ENCODE measurements at places on chromosomes 5 and 9.

GRCh38 chr9:99336531-99336930 lies 114.4 kb downstream of the SEC61B start:
- no peak for DNase-seq

GRCh38 chr9:3525836-3526164 lies at the start of gene RFX3:
TSS of gene RFX3 (minus strand) at chr9:3526001. CDS start at chr9:3395588, 130,413 bp downstream.
- DNase-seq: peak; percentile 95

GRCh38 chr9:15103290-15103689 lies 193.1 kb upstream of the FREM1 start:
- DNase-seq: no peak

- DNase-seq: no peak
Measured at GRCh38 chr9:79134654-79135053, 437.1 kb upstream of the TLE4 start.

GRCh38 chr5:174834081-174834480 lies 109.7 kb downstream of the MSX2 start:
- DNase-seq: no peak

DNA sequence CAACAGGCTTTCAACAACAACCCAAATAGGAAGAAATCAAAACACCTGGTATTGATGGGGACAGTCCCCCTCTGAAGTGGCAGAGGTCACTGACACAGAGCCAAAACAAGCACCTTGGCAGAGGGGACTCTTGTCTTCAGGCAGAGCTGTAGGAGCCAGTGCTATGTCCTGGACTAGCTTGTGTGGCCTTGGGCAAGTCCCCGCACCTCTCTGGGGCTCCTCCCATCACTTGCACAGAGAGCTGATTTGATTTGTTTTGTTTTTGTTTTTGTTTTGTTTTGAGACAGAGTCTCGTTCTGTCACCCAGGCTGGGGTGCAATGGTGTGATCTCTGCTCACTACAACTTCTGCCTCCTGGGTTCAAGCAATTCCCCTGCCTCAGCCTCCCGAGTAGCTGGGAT lies 100.8 kb downstream of the C9orf50 start:
- no peak for DNase-seq

GRCh38 chr9:85332487-85332886 lies 409.3 kb downstream of the AGTPBP1 start:
- DNase-seq: no peak

DNA sequence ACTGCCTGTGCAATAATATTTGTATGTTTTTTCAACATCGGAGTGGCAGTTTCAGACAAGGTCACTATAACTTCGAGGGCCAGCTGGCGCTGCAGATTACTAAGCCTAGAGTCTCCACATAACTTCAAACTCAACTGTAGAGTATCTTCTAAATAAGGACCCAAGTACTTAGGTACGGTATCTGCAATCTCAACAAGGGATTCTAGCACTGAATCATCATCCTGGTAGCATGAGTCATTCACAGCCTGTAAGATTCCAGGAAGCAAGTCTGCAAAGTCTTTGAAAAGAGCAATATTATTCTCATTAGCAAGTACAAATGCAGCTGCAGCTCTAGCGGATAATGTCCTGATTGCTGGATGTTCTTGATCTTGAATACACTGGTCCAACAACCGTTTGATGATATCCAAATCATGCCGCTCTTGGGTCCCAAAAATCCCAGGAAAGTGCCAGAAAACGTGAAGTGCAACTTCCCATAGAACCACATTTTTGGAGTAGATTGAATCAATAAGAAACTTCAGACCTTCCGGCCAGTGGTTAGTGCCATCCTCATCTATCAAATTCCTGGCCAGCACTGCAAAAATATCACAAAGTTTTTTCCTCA lies 654 bp downstream of the RANBP6 start:
- peak; percentile 2 for DNase-seq

DNA sequence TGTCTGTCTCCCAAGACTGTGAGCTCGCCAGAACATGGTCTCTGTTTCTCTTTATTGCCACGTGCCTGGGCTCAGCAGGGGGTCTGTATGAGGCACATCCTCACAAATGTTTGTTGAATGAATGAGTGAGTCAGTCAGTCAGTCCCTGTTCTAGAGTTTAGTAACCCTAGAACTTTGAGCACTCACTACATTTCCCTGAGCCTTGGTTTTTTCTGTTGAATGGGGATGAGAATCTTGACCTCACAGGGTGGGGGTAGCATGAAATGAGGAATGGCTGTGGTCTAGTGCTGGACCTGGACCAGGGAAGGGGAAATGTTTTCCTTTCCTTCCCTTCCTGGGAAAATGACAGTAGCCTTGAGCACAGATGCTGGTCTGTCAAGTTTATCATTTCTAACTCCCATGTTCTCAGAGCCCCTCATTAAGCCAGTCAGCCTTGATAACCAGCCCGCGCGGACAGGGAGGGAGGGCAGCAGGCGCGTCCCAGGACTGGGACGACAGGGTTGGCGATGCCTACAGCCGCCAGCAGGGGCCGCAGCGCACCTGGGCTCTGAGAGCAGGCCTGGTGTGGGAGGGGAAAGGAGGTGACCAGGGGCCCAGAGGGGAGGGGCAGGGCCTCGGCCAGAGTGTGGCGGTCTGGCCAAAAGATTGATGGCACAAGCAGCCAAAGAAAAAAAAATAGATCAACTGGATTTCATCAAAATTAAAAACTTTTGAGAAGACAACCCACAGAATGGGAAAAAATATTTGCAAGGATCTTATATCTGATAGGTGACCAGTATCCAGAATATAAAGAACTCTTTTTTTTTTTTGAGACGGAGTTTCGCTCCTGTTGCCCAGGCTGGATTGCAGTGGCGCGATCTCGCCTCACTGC lies 24.1 kb upstream of the WNK2 start:
- peak; percentile 46 for DNase-seq

DNA sequence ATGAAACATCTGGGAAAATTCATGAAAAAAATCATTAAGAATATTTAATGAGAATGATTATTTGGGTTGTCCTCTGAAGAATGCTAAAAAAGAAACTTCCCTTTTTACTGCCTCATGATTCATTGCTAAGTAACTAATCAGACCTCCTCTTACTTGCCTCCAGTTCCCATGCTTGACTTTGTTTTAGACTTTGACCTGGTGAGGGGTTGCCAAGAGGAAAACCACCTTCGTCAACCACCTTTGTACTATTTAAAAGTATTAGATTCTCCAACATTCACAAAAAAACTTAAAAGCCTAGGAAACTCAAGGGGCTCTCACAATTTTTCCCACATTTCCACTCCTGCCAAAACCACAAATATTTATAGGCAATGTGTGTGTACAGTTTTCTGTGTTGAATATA lies 115.2 kb upstream of the ST8SIA4 start:
- no peak for DNase-seq

- DNase-seq: no peak
Measured at GRCh38 chr9:89815903-89816573, 211.2 kb downstream of the GADD45G start.

- no peak for DNase-seq
Measured at GRCh38 chr9:124696101-124696500, 75.0 kb downstream of the NR6A1 start.

GRCh38 chr9:83035143-83035542 lies 27.8 kb downstream of the RASEF start:
- DNase-seq: no peak

GRCh38 chr9:131628459-131629225 lies 83.3 kb downstream of the PRRT1B start:
- no peak for DNase-seq

DNA sequence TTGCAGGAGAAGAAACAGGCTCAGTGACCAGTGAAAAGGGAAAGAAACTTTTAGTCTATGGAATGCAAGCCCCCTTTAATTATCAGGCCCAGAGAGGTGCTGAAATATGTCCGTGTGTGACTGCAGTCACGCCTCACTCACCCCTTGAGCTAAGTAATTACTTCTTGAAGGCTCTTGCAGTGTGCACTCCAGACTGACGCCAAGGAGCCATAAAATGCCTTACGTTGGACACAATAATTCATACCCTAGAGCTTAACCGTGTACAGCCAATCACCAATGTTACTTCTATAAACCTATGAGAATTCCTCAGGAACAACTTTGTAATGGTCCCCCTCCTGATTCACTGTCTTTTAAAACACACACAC lies 242.2 kb downstream of the SYK start:
- no peak for DNase-seq

GRCh38 chr9:85431339-85432102 lies 310.2 kb downstream of the AGTPBP1 start:
- DNase-seq: no peak

DNA sequence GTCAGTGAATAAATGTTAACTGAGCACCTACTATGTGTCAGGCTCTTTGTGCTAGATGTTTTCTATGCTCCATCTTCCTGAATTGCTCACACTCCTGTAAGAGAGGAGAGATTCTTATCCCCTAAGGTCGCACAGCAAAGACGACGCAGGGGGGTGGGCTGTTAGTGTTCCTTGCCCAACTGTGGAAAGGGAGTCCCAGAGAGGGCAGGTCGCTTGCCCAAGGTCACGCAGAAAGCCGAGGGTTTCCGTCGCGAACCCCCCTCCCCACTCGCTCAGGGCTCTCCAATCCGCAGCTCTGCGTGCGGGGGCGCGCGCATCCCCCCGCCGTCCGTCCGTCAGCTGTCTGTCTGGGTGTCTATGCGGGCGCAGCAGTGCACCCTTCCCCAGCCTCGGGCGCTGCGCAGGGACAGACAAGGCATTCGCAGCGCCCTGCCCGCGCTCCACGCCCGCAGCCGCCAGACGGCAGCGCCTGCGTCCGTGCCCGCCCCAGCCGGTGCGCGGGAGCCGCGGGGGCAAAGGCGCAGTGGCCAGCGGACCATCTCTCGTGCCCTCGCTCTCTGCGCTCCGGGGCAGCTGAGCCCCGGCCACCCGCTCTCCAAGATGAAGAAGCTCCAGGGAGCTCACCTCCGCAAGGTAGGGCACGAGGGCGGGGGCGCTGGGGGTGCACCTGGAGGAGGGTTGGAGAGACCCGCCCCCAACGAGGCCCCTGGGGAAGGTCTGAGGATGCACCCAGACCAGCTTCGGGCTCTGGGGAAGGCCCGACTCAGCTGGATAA lies at the start of gene SLC6A7:
SLC6A7 (plus strand) TSS at position 335 of the 775 bp plus-strand sequence; CDS start at position 601, 266 bp downstream.
- no peak for DNase-seq

DNA sequence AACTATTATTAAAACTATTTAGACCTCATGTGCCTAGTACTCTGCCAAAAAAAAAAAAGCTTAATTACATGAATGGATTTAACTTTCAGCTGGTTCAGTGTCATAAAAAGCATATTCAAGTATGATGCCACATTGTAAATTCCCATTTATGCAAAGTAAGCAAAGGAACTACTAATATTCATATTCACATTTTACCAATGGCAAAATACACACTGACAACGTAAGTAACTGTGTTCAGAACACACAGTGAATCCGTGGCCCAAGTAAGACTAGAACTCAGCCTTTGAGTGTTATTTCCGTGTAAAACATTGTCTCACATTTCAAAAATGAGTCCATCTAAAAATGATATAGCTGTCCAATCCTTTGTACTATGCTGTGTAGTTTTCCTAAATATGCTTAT lies 56.8 kb downstream of the PPP2R2B start:
- no peak for DNase-seq

DNA sequence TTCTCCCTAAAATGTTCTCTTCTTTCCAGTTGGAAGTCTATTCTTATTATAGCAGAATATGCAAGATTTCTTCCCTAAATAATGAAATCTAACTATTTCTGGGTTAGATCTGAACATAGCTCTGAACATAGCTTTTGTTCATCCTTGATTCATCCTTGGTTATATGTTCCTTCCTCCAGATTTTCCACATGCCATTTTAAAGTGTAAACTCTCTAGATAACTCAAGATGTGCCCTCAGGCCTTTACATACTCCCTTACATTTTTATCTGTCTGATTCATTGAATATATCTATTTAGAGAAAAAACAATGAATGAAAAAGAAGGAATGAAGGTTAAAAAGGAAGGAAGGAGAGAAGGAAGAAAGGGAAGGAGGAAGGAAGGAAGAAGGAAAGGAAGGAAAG lies 100.9 kb downstream of the FBXO38 start:
- DNase-seq: no peak

DNA sequence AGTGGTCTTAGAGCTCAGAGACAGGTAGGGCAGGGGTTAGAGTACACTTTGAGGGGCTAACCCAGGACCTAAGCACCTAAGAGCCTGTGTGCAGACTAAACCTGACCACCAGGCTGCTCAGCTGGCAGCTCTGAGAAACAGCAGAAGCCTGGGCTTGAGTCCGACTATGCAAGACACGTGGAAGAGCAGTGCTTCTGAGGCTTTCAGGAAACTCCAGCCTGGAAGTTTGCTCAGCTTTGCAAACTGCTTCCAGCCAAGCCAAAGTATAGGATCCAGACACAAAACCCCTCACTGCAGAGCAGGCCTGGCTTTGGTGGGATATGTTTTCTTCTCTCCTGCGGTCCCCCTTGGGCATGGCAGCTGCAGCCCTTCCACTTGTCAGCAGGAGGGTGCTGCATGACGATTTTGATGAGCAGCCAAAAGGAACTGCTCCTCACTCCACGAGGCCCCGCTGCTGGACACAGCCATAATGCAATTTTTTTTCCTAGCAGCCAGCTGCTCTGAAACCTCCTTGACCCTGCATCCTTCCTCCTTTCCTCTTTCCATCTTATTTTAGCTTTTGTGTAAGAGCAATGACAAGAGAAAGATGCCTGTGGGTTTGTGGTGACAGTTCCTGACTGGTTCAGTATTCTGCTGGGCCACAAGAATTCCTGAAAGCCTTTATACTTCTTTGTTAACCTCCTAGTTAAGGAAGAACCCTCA lies 123.1 kb downstream of the LIFR start:
- DNase-seq: no peak

- peak; percentile 20 for DNase-seq
Measured at GRCh38 chr9:129597355-129598088, 23.4 kb downstream of the C9orf50 start.

- no peak for DNase-seq
Measured at GRCh38 chr5:76482984-76483383, 79.9 kb downstream of the IQGAP2 start.

DNA sequence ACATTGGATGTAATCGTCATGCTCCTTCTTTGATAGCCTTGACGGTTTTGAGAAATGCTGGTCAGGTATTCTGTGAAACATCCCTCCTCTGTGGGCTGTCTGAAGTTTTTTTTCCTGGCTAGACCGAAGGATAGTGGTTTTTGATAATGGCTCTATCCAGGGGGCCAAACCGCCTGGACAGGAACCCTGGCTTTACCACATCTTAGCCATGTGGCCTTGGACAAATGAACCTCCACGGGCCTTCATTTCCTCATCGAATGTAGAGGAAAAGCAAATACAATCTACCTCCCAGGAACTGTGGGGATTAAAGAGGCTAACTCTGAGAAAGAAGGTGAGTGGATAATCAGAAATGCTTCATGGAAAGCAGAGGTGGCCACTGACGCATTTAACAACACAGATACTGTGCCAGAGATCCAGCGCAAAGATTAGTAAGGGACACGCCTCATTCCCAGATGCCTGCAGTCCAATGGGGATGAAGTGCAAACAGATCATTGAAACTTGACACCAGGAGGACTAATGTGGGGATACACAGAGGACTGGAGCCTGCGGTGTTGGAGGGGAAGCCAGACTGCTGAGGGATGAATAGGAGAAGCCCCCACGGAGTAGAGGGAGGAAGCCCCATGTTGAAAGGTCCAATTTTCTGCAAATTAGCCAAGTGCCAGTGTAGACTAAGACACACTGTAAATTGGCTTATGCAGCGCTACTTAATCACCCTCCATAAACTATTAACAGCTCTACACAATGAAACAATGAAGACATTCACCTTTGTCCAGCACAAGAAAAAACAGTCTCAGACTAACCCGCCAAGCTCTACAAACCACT lies 41.6 kb downstream of the MYO10 start:
- DNase-seq: no peak

Measured in central memory CD4-positive, alpha-beta T cell (primary cell).